ENCODE measurements at places on chromosomes 4 and X. TPM values are rescaled to one million over a fixed set of nuclear protein-coding genes. Genes with fewer than 3 reads are reported as not detected.

DNA sequence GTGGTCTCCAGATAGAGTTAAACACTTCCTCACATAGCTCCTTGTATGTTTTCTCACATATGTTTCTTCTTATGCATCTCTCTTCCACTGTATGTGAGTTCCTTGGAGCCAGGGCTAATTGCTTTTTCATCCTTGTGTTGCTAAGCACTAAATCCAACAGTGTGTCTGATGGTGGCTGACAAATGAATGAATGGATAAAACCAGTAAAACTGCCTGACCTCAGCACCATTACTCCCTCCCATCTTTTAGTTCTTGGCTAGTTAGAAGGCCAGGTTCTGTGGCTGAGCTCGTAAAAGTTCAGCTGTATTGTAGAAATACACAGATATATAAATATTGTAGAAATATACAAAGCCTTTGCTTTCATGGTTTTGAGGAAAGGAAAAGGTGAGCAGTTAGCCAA lies 50.4 kb downstream of the ARX start:
- H3K36me3 ChIP-seq = peaks cover 2% of the 10 kb centered on the region
- peaks cover 5% of the 10 kb centered on the region for H3K4me1 ChIP-seq
- no peak overlapping the region for H3K4me3 ChIP-seq
- DNase-seq = no peak

GRCh38 chr4:151035328-151035727 lies 20.2 kb upstream of the LRBA start:
- no peak for DNase-seq
- peaks cover 7% of the 10 kb centered on the region for H3K4me1 ChIP-seq
- H3K36me3 ChIP-seq = no peaks in the 10 kb centered on the region
- H3K4me3 ChIP-seq = no peak overlapping the region
- H3K27me3 ChIP-seq = peaks cover 7% of the 10 kb centered on the region

GRCh38 chr4:7120341-7120740 lies 52.5 kb upstream of the GRPEL1 start:
- H3K36me3 ChIP-seq = no peaks in the 10 kb centered on the region
- H3K4me1 ChIP-seq = no peaks in the 10 kb centered on the region
- H3K4me3 ChIP-seq = no peak overlapping the region
- DNase-seq = no peak
- H3K27me3 ChIP-seq = peaks cover 14% of the 10 kb centered on the region

DNA sequence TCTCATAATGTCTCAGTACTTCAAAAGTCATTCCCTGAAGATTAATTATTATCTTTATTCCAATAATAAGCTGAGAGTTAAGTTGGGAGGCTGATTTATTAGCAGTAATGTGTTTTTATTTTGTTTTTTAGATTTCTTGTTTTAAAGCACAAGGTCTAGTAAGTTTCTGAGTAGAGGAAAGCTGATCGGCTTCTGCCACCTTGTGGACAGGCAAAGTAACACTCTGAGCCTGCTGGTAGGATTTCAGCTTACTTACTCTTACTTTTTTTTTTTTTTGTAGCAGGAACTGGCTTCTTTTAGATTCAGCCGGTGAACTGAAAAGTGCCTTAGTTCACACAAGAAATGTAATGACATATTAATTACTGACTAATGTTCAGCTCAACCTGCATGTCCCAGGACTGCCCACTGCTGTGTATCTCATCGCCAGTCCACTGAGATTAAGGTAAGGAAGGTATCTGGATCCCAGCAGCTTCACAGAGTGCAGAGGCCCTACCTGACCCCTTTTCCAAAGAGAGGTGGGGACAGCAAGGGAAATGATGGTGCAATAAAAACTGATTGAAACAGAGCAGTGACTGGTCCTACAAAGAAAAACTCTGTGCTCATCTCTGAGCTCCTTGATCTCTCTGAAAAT lies 126.5 kb downstream of the ADGRA3 start:
- H3K4me1 ChIP-seq = no peaks in the 10 kb centered on the region
- DNase-seq = no peak
- no peaks in the 10 kb centered on the region for H3K27me3 ChIP-seq

ABLIM2 gene
- total RNA-seq = 5.2 TPM
